ENCODE measurements at places on chromosomes 3 and 15. TPM values are rescaled to one million over a fixed set of nuclear protein-coding genes. Genes with fewer than 3 reads are reported as not detected.

- no peak for DNase-seq
These were observed 257.4 kb upstream of the IL12A start for GRCh38 chr3:159731254-159731653.

GRCh38 chr3:11510001-11510340 is 133.7 kb downstream of the VGLL4 start:
- no peak for DNase-seq

ABI3BP gene
- polyA plus RNA-seq: 1.2 TPM

FAH gene
- polyA plus RNA-seq: 17.5 TPM

DNA sequence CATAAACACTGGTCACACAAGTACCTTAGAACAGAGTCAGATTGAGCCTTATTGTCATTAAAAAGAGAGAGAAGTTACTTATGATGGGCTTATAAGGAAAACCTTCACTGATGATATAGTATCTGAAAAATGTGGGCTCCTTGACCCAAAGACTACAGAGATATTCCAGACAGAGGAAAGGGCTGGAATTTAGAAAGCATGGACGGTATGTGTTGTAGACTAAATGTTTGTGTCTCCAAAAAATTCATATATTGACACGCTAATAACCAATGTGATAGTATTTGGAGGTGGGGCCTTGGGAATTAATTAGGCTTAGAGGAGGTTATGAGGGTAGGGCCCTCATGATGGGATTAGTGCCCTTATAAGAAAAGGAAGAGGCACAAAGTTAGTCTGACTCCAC is 61.0 kb upstream of the DAZL start:
- no peak for DNase-seq

A4GNT gene
- polyA plus RNA-seq: not detected

DNA sequence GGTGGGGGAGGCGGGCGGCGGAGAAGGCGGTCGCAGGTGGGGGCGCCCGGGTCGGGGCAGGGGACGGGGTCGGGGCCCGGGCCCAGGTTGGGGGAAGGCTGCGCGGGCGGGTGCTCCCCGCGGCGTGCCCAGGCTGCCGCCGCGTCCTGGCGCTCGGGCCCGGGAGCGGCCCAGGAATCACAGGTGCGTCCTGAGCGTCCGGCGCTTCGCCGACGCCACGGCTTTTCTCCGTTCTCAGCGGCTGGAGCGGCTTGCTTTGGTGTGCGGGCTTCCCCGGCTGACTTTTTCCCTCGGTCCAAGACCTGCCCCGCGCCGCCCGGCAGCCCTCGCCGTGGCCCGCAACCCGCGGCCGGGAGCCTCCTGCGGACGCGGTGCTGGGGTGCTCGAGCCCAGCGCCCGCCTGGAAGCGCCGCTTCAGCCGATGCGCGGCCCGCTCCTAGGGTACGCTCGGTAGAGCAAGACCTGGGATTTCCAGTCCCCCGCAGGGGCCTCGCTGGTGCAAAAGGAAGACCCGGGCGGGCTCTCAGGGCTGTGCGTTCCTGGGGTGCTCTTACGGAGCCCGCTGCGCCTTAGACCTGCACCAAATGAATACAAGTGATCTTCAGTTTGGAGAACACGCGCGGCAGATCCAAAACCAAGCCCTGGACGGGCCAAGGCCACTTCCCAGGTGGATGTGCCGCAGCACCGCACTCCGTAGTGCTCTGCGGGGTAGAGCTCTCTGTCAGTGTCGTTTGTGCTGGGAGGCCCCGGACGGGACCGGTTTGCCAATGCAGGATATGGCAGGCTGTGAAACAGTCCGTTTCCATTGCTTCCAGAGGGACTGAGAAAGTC is 639 bp downstream of the NIPA1 start:
- DNase-seq: no peak

DNA sequence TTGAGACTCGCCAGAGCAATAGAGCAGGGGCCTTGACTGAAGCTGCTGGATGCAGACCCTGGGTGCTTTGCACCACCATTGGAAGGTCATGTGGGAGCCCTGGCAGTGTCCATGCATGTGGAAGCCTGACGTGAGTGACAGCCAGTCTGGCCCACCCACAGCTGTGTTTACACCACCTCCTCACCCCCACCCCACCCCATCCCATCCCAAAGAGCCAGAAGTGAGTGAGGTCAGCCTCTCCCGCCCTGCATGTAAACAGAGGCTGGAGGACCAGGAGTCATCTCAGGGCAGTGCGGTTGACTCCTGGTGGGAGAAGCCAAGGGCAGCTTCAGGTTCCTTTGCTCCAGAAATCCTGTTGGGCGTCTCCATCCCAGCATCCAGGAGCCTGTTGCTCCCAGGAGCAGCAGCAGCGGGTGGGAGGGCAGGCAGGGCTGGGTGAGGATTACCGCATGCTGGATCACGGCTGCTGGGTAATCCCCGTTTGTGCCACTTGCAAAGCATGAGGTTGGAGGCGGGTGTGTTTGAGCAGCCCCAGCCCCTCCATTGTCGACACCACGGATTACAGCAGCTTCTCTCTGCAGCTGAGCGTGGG is 44.6 kb downstream of the CORO2B start:
- DNase-seq: no peak

DNA sequence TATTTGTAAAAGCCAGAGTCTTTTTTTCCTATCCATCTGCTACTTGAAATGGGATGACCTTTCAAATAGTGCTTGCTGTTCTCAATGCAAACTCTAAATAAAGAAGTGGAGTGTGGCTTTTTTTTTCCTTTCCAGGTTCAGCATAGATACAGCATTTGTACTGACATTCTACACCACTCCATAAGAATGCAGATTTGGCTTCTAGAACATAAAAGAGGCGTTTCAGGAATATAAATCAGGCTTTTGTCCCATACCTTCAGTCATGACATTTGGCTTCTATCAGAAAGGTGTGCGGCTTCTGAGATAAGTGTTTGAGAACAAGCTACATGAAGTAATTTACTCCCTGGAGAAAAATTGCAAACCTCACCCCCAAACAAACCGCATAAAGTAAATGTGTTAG is 553.1 kb downstream of the FHIT start:
- no peak for DNase-seq

GOLGA6D gene
- not detected for polyA plus RNA-seq

NOX5 gene
- polyA plus RNA-seq: not detected

- no peak for DNase-seq
These were observed 9.6 kb downstream of the CCNDBP1 start for GRCh38 chr15:43194795-43195194.

DNA sequence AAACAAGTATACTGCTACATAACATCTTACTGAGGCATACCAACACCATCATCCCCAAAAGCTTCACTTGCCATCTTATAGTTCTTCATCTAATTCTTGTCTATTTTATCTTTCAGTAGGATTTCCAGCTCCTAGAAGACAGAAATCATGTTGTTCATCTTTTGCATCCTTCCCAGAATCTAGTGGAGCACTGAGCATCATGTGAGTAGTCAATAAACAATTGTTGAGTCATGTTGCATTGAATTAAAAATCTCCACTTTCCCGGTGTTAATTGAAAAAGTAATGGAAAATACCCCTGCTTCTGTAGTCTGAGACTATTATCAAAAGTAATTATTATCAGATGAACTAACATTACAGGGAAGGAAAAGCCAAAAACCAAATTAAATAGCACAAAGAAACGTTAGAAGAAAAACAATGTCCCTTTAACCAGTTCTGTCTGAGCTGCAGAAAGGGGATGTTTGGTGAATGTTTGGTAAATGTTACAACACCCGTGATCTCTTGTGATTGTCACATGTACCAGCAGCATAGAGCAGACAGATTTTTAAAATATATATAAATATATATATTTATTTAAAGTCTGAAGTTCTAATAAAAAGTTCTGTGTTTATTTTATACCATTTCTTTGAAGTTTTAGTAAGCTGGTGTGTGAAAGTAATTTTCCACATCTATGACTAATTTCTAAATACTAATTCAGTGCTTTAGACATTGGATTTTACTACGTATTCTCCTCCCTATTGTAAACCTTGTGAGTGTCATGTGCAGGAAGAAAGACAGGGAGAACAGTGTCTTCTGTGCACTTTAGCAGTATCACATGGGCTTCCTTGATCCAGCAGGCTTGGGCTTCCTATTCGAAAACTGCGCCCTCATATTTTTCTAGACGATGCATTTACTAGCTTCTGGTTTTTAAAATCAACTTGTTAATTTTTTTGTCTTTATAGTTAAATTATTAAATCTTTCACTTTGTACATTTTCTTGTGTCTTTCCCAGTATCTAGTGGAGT is 85.6 kb downstream of the RAP2B start:
- no peak for DNase-seq

GRCh38 chr3:108485146-108485545 is 25.2 kb downstream of the MYH15 start:
- DNase-seq: no peak

DZIP1L gene
- 1.2 TPM for polyA plus RNA-seq

CLCN2 gene
- polyA plus RNA-seq: 30.2 TPM

- DNase-seq: no peak
These were observed 2.9 kb downstream of the RBPMS2 start for GRCh38 chr15:64772488-64772887.

DNA sequence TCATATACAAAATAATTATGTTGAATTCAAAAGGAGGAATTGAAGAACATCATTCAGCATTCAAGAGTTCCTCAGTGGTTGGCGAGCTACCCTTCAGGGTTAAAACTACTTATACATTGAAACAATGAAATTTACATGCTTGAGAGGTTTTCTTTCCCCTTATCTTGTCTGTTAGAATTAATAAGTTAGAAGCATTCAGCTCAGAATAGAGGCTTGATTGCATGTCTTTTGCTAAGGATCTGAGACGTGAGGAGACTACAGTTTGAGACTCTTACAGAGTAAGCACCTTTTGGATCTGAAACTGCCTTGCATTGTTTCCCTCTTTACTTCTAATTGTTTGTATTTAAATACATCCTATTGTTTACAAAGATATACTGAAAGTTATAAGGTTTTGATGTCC is 157.6 kb downstream of the NSUN3 start:
- DNase-seq: no peak

DNA sequence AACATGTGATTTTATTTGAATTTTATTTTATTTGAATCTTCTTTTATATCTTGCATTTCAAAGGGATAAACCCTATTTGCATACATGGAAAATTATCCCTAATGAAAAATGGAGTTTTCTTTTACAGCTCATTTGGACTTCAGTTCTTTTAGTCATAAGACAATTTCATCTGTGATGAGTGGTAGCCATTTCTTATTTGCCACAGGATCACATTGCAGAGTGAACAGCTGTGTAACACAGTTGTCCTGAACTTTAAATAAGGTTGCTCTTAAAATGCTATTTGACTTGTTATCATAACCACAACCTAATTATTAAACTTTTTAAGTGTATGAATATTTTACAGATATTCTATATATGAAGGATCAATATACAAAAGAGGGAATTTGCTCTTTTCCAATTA is 221.7 kb upstream of the ROPN1 start:
- no peak for DNase-seq

CIB1 gene
- 283 TPM for polyA plus RNA-seq

POLQ gene
- 0.46 TPM for polyA plus RNA-seq

- no peak for DNase-seq
These were observed 441.1 kb upstream of the MDFIC2 start for GRCh38 chr3:70753572-70753971.

CCDC54 gene
- polyA plus RNA-seq: not detected

DNA sequence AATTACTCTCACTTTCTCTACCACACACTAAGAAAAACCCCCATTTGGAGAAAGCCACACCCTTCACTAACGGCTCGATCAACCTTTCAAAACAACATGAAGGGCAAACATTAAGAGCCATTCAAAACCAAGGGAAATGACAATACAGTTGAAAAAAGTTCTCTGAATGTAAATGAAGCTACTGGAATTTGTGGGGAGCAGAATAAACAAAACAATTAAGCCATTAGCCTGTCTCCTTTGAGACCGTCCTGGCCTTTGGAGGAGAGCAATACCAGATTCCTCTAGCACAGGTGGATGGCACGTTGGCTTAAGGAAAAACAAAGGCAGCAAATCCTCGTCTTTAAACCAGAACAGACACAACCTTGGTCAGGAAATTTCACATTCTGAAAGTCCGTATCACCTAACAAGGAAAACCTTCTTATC is 18.7 kb downstream of the MYO1E start:
- no peak for DNase-seq

GRCh38 chr3:9291821-9292410 is 42.5 kb upstream of the SRGAP3 start:
- DNase-seq: no peak

CACNA2D2 gene
- not detected for polyA plus RNA-seq

CCDC33 gene
- 0.09 TPM for polyA plus RNA-seq

- DNase-seq: peak; percentile 57
These were observed 31.0 kb downstream of the LOXL1 start for GRCh38 chr15:73957276-73957675.

DNA sequence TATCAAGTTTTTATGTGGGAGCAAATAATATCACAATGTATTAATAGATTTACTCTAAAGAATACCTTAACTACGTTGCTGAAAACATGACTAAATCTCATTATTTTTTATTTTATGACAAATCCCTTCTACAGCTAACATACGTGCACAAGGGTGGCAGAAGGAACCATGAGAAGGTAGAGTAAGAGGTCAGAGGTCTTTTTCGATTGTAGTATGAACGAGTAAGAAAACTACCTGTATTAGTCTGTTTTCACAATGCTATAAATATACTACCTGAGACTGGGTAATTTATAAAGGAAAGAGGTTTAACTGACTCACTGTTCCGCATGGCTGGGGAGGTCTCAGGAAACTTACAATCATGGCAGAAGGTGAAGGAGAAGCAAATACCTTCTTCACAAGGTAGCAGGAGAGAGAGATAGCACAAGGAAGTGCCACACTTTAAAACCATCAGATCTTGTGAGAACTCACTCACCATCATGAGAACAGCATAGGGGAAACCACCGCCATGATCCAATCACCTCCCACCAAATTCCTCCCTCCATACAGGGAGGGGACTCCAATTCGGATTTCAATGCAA is 95.3 kb downstream of the SUCLG2 start:
- no peak for DNase-seq

NEK10 gene
- 0.44 TPM for polyA plus RNA-seq

CATSPER2 gene
- polyA plus RNA-seq: not detected

All from sigmoid colon (tissue), 7 donors.